ENCODE measurements at places on chromosomes 5 and 9.

- DNase-seq, result no peak
These were observed 46.0 kb downstream of the VAV2 start for GRCh38 chr9:133945977-133946753.

DNA sequence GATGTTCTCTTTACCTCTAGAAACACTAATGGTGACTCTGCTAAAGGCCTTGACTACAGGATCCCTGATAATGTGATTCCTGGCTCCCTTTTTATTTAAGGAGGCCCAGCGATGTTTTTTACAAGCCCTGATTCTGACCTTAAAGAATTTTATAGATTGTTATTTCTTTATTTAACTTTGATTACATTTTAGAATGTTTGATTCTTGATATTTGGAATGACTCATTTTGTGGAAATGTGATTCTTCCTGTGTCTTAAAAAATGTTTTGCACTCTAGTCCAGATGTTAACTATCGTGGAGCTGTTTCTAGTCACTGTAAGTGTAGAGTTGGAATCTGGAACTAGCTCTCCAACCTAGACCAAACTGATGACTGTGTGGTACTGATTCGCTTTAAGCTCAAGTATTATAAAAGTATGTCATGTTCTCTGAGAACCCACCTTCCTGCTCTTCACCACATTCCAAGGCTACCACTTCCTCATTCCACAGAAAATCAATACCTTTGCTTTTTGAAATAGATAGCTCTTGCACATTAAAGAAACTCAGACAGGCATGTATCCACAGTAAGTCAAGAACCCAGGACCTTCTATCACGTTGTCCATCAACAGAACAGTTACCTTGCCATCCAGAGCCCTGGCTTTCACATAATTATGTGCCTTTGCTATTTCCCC is 65.2 kb downstream of the JMY start:
- DNase-seq, result no peak

- DNase-seq, result no peak
These were observed 56.8 kb upstream of the TMEM252 start for GRCh38 chr9:68597362-68597997.

- DNase-seq, result no peak
These were observed 58.0 kb downstream of the GPR21 start for GRCh38 chr9:123091459-123091858.

DNA sequence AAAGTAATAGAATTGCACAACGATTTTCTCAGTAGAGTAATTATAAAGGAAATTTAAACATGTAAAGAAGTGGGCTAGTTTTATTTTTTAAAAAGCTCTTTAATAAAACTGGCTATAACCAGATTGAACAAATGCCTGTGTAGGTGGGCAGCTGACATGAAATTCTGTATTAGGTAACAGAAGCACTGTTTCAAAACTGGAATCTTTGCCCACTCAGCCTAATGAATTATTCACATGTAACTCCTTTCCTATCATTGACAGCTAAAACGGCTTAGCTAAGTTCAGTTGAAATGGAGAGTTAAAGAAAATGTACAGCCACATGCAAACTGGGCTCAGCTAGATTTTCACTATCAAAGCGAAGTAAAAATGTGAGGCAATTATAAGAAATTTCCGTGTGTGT is 1300.1 kb upstream of the ACO1 start:
- DNase-seq, result no peak

GRCh38 chr5:59790376-59790775 is 103.2 kb downstream of the PDE4D start:
- no peak for DNase-seq

DNA sequence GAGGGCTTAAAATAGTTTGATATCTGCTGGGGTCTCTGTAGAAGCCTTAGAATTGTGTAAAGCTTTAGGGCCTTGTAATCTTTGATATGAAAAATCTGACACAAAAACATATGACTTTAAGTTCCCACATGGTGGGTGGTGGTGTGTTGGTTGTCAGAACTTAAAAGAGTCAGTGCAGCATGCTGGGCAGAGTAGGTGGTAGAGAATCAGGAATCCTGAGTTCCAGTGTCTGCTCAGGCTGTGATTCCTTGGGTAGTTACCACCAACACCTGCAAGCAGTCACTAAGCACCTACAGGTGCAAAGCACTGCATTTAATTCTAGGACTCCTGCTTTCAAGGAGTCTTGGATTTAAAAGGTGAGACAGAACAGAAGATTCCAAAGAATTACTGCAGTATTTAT is 144.6 kb downstream of the ACER2 start:
- DNase-seq, result no peak

DNA sequence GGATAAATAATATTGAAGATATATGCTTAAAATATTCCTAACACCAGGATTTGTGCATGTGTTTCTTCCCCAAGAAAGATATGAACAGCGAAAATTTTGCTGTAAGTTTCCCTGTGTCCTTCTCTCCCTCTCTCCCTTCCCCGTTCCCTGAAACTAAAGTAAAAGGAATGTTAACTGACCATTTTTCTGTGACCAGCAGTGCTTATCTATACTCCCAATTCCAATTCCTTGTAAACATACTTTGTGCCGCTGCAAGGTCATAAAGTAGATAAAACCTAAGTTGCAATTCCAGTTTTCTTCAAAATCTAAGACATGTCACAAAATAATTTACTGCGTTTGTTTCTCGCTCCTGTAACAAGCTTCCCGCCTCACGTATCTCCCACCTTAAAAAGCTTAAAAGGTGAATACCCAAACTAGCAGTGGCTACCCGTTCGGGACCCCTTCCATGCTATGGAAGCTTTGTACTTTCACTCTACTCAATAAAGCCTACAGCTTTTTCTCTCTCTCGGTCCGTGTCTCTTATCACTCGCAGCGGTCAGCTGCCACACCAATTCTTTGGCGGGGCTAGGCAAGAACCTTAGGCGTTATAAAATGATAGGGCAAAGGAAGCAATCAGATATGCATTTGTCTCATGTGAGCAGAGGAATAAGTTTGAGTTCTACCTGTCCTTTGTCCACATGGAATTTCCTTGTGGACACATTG is 1798.0 kb downstream of the EFNA5 start:
- DNase-seq, result no peak

DNA sequence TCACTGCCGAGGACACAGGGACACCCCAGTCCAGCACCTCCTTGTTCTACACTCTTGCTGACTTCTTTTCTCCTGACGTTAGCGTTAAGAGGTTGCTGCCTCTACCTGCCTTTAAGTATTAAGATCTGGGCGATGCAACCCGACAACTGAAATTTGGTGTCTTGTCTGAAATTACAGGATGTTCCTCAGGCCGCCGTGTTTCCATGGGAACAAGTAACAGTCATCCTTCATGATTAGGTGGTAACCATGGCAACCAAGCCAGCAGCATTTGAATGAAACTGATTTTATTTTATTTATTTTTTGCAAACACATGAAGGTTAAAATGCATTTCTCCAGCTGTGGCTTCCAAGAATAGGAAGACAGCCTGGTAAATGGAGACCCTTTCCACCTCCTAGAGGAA is 20.8 kb downstream of the DAB2IP start:
- DNase-seq, result peak; percentile 27

DNA sequence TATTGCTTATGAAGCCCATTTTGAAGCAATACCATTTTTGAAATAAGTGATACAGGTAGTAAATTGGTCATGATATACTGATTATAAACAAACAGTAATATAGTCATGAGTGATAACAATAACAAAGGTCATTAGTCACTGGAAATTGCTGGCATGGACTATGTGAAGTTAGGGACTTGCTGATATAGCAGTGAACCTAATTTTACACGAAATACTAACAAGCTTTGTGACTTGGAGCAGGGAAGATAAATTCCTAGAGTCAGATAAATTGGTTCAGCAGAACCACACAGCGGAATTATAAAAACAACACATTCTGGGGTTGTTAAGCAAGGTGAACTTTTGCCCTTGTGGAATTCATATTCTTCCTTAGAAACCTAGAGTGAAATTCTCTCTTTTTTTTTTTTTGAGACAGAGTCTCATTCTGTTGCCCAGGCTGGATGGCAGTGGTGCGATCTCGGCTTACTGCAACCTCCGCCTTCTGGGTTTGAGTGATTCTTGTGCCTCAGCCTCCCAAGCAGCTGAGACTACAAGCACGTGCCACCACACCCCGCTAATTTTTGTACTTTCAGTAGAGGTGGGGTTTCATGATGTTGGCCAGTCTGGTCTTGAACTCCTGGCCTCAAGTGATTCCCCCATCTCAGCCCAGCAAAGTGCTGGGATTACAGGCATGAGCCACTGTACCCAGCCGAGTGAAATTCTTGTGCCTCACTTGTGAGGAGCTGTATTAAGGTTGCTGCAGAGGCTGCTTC is 6.0 kb downstream of the UGCG start:
- peak; percentile 40 for DNase-seq

DNA sequence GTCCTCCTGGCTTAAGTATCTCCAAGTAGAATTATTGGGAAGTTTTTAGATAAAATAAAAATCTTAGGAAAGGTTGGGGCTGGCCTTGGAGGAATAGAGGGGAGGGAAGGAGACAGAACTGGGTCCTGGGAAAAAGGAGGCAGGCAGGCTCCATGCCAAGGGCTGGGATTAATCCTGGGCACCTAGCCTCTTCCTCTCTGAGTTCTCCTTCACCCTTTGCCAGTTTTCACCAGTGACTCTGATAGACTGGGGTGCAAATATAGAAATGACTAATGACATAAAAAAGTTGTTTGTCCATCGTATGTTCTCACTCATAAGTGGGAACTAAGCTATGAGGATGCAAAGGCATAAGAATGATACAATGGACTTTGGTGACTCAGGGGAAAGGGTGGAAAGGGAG is 81.9 kb downstream of the RMI1 start:
- no peak for DNase-seq

- DNase-seq, result no peak
These were observed 18.4 kb downstream of the TLN1 start for GRCh38 chr9:35713578-35713977.

DNA sequence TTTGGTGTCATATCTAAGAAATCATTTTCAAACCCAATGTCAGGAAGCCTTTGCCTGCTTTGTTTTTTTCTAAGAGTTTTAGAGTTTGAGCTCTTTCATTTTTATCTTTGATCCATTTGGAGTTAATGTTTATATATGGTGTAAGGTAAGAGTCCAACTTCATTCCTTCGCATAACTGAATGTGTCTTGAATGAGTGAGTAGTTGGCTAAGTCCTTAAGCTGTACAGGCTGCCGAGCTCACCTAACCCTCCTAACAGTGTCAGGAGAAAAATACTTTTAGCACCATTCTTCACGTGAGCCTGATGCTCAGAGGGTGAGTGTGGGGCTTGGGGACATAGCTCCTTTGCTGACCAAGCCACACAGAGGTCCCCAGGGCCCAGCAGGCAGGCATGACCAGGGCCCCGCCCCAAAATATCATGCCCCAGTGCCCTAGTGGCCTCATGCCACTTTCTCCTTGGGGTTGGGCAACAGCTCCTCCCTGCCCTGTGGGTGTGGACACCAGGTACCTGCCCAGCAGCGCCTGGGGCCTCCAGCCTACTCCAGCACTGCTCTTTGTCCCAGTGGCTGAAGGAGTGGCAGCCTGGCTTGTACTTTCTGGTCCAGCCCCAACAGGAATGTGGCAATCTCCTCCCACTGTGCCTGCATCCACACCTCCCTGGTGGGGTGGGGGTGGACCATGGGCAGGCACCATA is 17.2 kb downstream of the PPARGC1B start:
- peak; percentile 62 for DNase-seq

DNA sequence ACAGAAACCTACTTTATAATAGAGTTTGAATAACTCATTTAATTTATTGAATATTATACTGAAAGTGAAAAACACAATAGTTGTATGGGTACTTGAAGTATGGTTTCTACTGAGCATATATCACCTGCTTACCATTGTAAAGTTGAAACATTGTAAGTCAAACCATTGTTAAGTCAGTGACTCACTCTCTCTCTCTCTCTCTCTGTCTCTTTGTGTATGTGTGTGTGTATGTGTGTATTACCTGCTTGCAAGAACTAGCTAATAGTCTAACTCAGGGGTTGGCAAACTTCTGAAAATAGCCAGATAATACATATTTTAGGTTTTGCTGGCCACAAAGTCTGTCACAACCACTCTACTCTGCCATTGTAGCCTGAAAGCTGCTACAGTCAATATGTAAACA is 564.3 kb upstream of the ZNF608 start:
- DNase-seq, result no peak

GRCh38 chr5:15506146-15506545 is 6.2 kb downstream of the FBXL7 start:
- no peak for DNase-seq

- DNase-seq, result no peak
These were observed 68.5 kb upstream of the MELK start for GRCh38 chr9:36504156-36504555.

DNA sequence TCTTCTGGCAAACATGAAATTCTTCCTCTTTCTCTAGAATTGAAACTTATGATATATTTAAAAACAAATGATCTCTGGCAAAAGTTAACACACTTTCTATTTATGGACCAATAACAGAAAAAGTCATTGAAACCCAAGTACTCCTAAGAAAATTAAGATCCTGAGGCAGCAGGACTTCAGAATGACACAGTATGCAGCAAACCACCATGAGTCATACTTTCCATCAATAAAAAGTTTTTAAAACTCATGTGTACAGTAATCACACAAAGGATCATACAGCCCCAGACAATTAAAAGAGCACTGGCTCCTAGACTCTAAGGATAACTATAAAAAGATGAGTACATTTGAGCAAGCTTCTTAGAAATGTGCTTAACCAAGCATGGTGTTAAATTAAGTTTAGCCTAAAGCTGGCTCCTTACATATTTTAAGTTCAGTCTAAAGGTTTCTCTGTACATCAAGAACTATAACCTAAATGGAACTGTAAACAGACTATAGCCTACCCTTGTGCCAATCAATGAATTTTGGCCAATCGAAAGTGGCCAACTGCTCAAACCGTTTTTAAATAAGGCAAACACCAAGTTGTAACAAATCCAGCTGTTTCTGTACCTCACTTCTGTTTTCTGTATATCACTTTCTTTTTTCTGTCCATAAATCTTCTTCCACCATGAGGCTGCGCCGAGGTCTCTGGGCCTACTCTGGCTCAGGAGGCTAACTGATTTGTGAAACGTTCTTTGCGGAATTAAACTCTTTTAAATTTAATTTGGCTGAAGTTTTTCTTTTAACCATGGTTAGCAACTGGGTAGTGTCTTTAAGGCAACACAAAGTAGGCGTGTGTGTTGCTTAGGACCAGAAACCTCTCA is 232.1 kb upstream of the PIK3R1 start:
- DNase-seq, result no peak

DNA sequence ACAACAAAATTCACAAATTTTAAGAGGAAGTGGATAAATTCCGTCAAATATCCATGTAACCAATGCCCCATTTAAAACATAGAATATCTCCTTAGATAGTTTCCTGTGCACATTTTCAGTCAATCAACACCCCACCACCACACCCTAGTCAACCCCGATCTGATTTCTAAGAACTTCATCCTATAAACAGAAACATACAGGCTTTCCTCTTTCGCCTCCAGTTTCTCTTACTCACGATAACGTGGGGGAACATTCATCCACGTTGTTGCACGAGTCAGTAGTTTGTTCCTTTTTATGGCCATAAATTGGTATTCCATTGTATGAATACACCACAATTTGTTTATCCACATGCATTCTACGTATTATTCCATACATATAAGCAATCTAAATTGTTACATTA is 35.6 kb upstream of the TRIO start:
- no peak for DNase-seq
